IMR-90 (cell line): ENCODE measurements at places on chromosomes 1 and 21. TPM values are rescaled to one million over a fixed set of nuclear protein-coding genes. Genes with fewer than 3 reads are reported as not detected.

The OR2L13 gene
- total RNA-seq, result not detected in 2 replicates

The TFAP2E gene
- total RNA-seq, result under 0.01 TPM in 2 replicates

The DCDC2B gene
- not detected in 2 replicates for total RNA-seq

- H3K27ac ChIP-seq, result no peak overlapping the region
- H3K36me3 ChIP-seq, result no peaks in the 10 kb centered on the region
- H3K4me3 ChIP-seq, result no peak overlapping the region
- no peak for DNase-seq
- H3K4me1 ChIP-seq, result no peaks in the 10 kb centered on the region
Measured at GRCh38 chr1:228004331-228004855, 2.4 kb upstream of the WNT3A start.

DNA sequence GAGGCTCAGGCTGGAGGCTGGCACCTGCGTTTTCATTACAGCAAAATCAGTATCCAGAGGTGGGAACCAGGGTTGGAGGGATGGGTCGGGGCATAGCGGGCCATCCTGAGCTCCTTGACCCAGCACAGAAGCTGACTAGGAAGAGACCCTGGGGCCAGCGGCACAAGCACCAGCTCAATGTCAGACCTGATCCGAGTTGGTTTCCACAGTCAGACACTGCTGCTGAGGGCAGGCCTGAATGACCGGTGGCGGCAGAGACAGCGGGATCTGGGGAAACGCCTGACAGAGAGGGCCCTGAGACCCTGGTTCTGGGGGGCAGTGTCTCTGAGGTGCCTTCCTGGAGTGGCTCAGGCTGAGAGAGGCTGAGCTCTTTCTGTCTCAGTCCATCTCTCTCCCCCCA is 162.0 kb upstream of the C1orf174 start:
- no peak overlapping the region for H3K27ac ChIP-seq
- H3K4me3 ChIP-seq, result no peak overlapping the region
- H3K4me1 ChIP-seq, result no peaks in the 10 kb centered on the region
- no peaks in the 10 kb centered on the region for H3K36me3 ChIP-seq
- H3K27me3 ChIP-seq, result no peaks in the 10 kb centered on the region

DNA sequence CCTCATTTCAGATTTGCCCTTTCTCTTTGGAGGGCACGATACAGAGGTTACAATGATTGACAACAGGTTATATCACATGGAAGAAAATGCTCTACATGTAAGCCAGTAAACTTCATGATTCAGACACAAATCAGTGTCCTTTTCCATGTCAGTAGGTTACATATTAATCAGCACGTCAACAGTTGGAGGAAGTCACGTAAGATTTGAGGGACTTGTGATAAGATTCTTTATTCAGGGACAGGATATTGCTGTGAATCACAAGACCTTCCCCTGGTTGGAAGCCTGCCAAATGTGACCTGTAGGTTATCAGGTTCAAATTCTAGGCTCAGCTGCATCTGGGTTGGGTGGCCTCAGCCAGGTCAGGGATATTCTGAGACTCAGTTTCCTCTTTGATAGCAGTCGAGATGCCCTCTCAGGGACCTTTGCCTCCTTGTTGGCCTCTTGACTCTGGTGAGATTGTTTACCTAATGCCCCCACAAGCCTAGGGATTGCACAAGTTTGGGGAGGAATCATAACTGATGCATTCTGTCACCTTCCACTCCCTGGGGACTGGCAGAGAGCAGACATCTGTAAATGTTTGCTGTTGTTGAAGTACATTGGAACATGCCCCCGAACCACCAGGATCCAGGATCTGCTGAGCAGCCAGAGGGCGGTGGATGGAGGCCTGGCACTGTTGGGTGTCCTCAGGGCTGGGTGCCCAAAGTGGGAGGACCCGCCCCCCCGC is 31.9 kb downstream of the SERINC2 start:
- no peak for DNase-seq
- H3K27me3 ChIP-seq, result peaks cover 27% of the 10 kb centered on the region
- H3K36me3 ChIP-seq, result no peaks in the 10 kb centered on the region
- no peak overlapping the region for H3K27ac ChIP-seq

DNA sequence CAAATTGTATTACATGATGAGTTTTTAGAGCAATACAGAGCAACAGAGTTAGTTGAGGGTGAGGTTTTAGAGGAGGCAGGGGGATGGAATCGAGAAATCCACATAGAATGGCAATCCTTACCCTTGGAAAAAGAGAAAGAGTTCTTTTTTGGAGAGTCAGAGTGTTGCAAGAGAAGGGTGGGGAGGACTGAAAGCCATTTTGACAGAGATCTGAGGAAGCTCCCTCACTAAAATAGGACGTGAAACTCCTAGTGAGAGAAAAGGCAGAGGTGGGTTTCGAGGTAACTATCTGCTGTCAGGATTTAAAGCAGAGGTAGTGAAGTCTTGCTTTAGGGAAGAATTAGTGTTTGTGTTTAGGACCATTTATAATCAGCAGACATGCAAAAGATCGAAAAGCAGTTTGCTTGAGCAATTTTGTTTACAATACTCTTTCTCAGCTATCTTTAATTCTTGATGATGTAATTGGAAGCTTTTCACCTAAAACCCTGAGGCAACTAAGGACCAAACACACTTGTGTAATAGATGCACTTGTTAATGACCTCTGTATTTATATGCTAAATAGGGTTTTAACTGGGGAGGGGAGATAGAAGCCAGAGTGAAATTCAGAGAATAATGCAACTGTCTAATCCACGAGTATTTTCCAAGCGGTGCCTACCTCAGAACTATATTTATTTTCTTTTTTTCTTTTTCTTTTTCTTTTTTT is 20.0 kb downstream of the ADAMTS5 start:
- H3K27ac ChIP-seq, result no peak overlapping the region
- no peaks in the 10 kb centered on the region for H3K27me3 ChIP-seq
- H3K36me3 ChIP-seq, result peaks cover 19% of the 10 kb centered on the region
- H3K4me3 ChIP-seq, result no peak overlapping the region
- H3K4me1 ChIP-seq, result peaks cover 3% of the 10 kb centered on the region
- DNase-seq, result no peak

DNA sequence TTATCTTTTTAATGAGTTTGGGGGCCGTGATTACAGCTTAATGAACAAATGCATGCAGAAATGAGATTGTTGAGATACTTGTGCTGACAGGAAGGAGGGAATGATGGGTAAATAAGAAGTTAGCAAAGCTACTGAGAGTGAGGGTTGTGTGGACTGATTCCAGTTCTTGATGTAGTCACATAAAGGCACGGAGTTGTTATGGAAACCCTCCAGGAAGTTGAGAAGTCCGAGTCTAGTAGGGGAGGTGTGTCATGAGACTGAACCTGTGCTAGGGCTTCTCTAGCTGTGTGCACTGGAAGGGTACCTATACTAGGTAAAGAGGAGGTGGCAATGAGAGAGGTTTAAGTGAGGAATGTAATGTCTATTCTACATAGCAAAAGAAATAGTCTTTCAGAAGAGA is 475.7 kb downstream of the USP25 start:
- H3K4me3 ChIP-seq, result no peak overlapping the region
- no peaks in the 10 kb centered on the region for H3K4me1 ChIP-seq
- H3K27ac ChIP-seq, result no peak overlapping the region
- DNase-seq, result no peak
- no peaks in the 10 kb centered on the region for H3K36me3 ChIP-seq

DNA sequence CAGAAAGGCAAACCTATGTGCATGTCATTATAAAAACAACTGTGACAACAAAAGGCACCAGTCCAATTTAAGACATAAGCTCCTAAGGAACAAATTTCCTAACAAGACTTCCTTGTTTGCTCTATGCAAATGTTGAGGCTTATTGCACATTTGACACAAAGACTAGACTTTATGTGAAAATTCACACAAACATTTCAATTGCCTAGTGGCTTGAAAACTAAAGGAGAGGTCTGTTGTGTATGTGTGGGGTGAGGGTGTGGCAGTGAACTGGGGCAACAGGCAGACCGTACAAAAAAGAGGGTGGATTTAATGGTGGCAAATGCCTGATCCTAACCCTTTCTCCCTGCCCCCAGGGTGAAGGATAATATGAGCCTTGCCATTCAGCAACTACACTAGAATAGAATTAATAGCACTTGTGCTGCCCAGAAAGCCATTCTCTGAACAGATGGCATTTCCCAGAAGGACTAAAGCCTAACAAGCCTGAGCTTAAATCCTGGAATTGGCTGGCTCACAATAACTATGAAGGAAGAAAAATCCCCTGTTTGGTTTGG is 73.9 kb downstream of the GLUL start:
- no peak overlapping the region for H3K4me3 ChIP-seq
- no peak overlapping the region for H3K27ac ChIP-seq
- no peaks in the 10 kb centered on the region for H3K36me3 ChIP-seq
- H3K4me1 ChIP-seq, result no peaks in the 10 kb centered on the region
- DNase-seq, result no peak
